Urinary bladder (tissue), 4 donors: ENCODE measurements at places on chromosomes 2 and 18. TPM values are rescaled to one million over a fixed set of nuclear protein-coding genes. Genes with fewer than 3 reads are reported as not detected.

Gene GALNT5
- 23.4 TPM for total RNA-seq

Gene UBXN2A
- total RNA-seq = 33.6 TPM

Gene DES
- 1,909 TPM for total RNA-seq

GRCh38 chr2:239114119-239114581 is 266.3 kb downstream of the TWIST2 start:
- DNase-seq = no peak

GRCh38 chr2:135960656-135961551 is 24.5 kb downstream of the DARS1 start:
- no peak for DNase-seq

GRCh38 chr18:13359210-13359609 is 140.7 kb downstream of the LDLRAD4 start:
- no peak for DNase-seq

GRCh38 chr2:85539361-85540132 is 579 bp downstream of the MAT2A start:
- peak; percentile 42 for DNase-seq

DNA sequence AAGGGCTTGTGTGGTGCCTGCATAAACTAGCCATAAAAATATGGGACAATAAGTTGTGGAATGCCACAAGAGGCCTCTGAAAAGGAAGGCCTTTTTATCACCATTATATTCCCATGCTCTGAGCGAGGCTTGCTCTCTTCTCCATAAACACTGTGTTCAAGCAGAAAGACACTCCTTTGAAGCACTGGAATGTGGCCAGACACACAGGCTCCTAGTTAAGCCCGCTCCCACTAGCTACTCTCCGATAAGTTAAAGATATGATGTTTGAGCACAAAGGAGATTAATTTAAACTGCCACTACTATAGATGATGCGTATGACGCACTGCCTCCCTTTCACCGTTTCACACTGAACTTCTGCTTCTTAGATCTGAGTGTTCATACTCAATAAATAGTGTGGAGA is 188.7 kb upstream of the TWIST2 start:
- peak; percentile 10 for DNase-seq

- no peak for DNase-seq
Observed at GRCh38 chr2:27829791-27830190, 58.3 kb downstream of the MRPL33 start.

GRCh38 chr2:79952616-79953015 is 351.9 kb downstream of the LRRTM1 start:
- DNase-seq = no peak

DNA sequence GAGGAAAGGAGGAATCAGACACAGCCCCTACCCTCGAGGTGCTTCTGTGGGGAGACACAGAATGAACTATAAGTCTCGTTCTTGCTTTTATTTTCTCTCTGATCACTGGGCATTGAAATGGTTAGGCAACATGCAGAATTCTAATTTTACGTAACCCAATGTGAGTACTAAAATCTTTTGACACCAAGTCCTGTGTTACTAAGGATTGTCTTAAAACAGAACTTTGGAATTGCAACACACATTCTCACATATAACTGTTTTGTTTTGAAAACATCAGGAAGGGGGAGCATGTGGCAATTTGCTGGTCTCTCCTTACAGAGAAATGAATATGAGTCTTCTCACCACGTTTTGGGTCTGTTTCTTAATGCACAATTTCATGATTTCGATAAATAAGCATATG is 23.6 kb upstream of the SULT1C4 start:
- DNase-seq = no peak
